Endothelial cell (in vitro differentiated cells): ENCODE measurements at places on chromosomes 4 and X.

- DNase-seq: no peak
These were observed 834.7 kb downstream of the RAPGEF2 start for GRCh38 chr4:159937595-159937994.

GRCh38 chr4:126012691-126013290, 698.0 kb downstream of the FAT4 start:
- no peak for DNase-seq

DNA sequence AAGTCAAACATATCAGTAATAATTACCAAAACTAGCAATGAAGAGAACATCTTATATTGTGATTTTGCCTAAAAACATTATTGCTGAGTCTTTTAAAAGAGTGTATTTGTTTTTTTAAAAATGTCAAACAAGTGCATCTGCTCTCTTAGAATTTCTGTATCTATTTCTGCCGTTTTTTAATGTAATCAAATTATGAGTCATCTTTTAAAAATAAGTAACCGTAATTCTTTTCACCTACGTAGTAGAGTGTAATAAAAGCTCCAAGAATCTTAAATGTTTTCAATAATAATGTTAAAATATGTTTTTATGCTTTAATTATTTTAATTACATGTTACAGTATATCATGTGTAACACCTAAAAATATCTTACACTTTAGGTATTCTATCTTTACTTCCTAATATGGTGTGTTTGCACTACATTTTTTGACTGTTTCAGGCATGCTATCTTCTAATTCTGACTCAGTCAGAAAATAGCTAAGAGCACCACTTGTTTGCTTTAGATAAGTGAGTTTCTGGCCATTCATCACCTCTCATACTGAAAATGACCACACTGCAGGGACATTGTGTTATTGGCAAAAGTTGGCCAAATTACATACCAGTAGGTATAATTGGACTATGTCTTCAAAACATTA, 368.5 kb downstream of the PCDH7 start:
- DNase-seq: no peak

- DNase-seq: no peak
These were observed 53.4 kb downstream of the PSAPL1 start for GRCh38 chr4:7381221-7381889.

- DNase-seq: no peak
These were observed 48.5 kb downstream of the SMIM31 start for GRCh38 chr4:164802301-164802901.

DNA sequence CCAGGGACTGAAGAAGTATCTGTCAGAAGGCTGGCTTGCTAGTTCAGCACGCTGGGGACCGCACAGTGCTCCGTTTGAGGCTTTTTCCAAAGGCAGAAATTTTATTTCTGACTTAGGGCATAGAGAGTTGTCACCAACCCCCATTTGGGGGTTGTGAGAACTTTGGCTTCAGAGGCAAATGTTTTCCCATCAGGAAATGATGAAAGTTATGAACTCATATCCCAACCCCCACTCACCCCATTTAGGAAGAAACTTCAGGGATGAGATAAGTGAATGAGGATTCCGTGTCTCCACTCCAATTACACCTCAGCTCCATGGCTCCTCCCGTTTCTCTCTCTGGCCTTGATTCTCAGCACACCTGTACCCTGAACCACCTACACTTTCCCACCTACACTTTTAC, 4.3 kb upstream of the WDR13 start:
- DNase-seq: no peak

DNA sequence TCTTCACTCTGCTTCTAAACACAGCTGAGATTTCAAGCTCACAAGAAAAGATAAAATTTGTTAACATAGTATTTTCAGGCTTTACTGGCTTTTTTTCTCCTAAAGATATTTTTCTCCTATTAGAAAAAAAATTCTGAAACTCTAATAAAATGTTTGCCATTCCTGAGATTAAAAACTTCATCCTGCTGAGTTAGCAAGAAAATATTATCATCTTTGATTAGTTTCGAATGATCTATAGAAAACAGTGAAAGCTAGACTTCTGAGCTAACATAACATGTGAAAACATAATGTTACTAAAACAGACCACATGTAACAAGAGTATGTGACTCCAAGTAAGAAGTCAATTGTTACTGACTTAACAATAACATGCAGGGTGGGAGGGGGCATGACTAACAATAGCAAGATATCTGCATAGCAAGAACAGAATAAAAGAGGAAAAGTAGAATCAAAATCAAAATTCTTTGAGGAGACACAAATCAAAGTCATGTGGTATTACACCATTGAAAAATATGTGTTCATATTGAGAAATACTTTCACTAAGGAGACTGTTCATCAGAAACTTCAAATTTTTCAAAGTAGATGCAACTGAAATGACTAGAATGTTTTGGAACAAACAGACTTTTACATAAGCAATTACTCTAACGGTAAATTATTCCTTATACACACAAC, 14.5 kb downstream of the TBCK start:
- DNase-seq: no peak

DNA sequence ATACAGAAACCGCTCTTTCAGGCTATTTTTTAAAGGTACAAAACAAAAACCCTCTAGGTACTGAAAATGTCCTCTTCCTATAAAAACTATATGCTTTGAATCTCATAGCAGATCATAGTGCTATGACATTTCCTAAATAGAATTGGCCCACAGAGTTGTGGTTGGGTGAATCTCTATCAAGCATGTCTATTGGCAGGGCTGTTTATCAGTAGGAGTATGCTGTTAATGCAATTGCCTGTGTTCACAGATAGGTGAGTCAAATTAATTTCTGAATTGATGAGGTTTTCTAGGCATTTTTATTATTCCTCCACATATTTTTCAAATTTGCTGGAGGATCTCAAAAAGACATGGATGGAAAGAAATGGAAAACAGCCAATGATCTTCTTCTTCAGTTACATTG, 73.9 kb downstream of the QRFPR start:
- DNase-seq: no peak

GRCh38 chrX:139187738-139188137, 342.8 kb upstream of the F9 start:
- DNase-seq: no peak

GRCh38 chr4:25986807-25987206, 72.8 kb downstream of the SMIM20 start:
- DNase-seq: no peak

GRCh38 chrX:9141496-9141895, 107.6 kb upstream of the FAM9B start:
- no peak for DNase-seq

- no peak for DNase-seq
These were observed 283.9 kb downstream of the NKX6-1 start for GRCh38 chr4:84215217-84215616.

GRCh38 chr4:149841686-149842085, 26.0 kb upstream of the IQCM start:
- DNase-seq: no peak
